ENCODE measurements at places on chromosomes 2 and 18.

GRCh38 chr2:25341011-25341727 is 556 bp downstream of the DNMT3A start:
- DNase-seq = peak; percentile 72

- DNase-seq = peak; percentile 54
Measured at GRCh38 chr2:50995610-50996009, 36.3 kb downstream of the NRXN1 start.

- DNase-seq = no peak
Measured at GRCh38 chr2:49404108-49404507, 249.8 kb upstream of the FSHR start.

GRCh38 chr18:80109676-80110078 is 615 bp downstream of the ADNP2 start:
- DNase-seq = peak; percentile 62

GRCh38 chr2:196568506-196568905 is 71.0 kb upstream of the CCDC150 start:
- DNase-seq = no peak

DNA sequence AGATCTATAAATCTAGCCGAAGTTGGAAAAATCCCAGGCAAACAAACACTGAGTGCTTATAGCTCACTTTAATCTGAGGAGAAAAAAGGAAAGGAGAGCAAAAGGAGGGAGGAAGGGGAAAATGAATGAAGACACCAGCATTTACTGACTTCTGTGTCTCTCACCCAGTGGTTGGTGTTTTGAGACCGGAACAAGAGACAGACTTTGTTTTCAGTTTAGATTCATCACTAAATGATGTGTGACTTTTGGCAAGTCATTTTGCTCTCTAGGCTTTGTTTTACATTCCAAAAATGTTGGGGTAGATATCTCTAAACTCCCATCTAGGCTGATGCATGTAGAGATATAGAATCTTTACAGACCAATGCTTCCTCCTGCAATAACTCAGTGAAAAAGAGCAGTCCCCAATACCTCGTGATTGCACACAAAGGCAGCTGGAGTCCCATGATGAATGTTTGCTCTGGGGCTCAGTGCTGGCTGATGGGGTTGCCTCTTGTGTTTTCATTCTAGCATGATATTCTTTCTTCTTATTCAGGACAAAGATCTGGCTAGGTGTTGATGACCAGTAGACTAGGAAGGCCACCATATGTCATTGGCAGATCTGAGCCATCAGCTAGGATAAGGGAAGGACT is 51.4 kb downstream of the TRIB2 start:
- no peak for DNase-seq

DNA sequence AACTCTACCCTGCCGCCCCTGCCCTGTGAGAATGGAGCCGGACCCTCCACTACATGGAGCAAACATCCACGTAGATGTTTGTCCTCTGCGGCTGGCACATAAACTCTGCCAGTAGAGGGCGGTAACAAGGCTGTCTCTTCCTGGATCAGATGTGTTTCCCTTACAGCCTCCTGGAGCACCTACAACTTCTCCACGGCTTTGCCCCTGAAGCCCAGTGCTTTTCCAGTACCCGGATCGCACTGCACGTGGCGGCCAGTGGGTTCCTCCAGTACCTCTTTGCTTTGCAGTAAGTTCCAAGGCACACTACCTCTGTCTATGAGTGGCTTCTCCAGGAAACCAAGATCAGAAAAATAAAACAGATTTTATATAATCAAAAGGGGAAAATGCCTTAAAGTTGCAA is 651.3 kb downstream of the DCDC2C start:
- DNase-seq = no peak

- no peak for DNase-seq
Measured at GRCh38 chr2:18531194-18531593, 29.3 kb downstream of the RDH14 start.

DNA sequence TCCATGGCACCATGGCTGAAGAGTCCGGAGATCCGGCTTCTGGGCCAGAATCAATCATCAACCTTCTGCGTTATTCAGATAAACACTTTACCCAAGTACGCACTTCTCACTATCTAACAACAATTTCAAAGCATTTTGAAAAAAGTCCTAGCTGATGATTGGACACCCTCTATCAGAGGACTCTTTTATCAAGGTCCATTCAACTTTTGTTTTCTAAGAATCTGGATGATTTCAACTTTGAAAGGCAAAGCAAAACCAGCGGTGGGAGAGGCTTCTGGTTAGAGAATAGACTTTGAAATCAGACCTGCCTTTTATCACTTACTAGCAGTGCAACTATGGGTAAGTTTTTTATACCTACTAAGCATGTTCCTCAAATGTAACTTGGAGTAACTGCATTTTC is 293.6 kb upstream of the TNP1 start:
- no peak for DNase-seq

- no peak for DNase-seq
Measured at GRCh38 chr2:60479226-60480088, 74.0 kb downstream of the BCL11A start.

Data from femur (tissue), 1 donor.